Hippocampal formation (tissue), 2 donors: ENCODE measurements at places on chromosomes 12 and 14.
A peak's percentile ranks its signal among the peaks of the same experiment; 100 is the strongest.

- DNase-seq: peak; percentile 34
Measured at GRCh38 chr12:76346798-76347420, 1.3 kb downstream of the BBS10 start.

DNA sequence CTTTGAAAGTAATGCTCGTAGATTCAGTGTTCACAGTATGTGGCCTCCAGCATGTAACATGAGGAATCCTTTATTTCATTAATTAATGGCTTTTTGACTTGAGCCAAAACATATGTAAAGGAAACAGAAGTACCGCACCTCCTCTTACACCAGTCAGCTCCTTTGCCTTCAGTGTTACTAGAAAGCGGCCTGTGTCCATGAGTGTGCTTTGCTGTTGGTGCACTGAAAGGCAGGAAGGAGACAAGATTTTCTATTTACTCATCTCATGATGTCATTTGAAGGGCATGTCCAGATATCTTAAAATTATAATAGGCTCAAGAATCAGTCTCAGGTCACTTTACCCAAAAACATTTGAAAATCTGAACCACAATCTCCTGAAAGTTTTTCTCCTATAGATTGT, 9.9 kb upstream of the CCT2 start:
- DNase-seq: no peak

- DNase-seq: no peak
Measured at GRCh38 chr14:77347751-77348150, 26.9 kb downstream of the GSTZ1 start.

DNA sequence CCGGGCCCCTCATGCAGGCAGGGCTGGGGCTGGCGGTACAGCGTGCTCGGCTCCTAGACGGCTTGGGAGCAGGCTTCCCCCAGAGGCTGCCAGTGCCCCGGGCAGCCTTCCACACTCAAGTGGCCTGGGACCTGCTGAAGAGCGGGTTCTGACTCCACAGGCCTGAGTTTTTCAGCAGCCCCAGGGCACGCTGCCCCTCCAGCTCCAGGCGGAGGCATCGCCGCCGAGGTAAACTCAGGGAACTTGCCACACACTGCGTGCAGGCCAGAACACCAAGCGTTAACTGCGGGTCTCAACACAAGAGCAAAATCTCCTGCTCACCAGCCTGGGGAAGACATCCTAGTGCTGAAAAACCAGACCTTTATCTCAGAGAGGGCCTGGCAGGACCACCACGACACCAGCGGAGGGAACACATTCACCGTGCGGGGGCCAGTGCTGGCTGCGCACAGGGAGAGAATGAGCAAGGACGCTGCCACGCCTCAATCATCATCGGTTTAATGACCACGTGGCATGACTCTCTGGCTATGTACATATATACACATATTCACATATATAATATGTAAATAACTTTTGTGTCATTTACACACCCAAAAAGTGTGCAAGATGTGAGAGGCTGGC, 21.3 kb downstream of the PSMC1 start:
- DNase-seq: no peak

DNA sequence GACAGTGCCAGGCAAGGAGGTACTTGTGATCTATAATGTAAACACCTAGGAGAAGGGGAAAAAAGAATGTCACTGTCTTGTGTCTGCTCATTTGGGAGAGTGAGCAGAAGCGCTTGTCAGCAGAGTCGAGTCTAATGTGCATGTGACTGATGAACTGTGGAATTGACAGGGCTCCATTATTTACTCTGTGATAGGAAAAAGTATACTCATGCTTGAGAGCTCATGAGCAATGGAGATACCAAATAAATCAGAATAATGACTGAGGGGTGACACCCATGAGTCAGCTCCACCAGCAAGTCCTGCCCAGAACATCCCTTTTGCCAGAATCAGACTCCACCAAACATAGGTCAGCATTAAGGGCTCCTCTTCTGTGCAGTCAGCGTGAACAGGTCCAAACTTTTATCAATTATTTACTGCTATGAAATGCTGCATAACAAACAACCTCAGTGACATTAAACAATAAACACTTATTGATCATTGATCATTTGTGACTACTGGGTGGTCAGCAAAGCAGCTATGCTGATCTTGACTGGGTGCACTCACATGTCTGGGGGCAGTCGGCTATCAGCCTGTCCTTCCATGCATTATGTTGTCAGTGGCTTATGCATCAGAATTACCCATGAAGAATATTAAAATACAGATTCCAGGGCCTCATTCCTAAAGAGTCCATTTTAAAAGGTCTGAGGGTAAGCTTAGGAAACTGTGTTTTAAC, 29.2 kb upstream of the WSCD2 start:
- no peak for DNase-seq

GRCh38 chr12:18690653-18691052, 47.2 kb downstream of the PLCZ1 start:
- no peak for DNase-seq

DNA sequence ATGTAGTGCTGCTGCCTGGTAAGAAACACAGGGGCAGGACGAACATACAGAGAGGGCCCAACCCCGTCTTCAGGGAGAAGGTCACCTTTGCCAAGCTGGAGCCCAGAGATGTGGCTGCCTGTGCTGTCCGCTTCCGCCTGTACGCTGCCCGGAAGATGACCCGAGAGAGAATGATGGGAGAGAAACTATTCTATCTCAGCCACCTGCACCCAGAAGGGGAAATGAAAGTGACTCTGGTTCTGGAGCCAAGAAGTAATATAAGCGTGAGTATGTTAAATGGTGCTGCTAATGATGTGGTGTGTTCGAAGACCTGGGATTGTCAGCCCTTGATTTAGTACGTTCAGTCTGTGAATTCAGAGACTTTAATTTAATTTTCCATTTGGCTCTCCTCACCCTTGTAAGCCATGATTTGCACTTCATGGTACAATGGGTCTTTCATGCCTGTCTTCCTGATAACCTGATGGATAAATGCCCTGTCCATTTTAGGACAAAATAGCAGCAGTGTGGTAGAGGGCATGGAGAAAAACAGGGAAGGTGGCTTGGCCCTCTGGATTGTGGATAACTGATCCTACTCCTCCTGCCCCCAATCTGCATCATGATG, 318.9 kb downstream of the SNAPC1 start:
- no peak for DNase-seq

GRCh38 chr12:111529424-111530368, 69.4 kb downstream of the ATXN2 start:
- DNase-seq: peak; percentile 7

GRCh38 chr14:94889520-94890312, 119.8 kb upstream of the GSC start:
- DNase-seq: no peak

- peak; percentile 25 for DNase-seq
Measured at GRCh38 chr12:51326698-51327439, 2.9 kb upstream of the BIN2 start.

DNA sequence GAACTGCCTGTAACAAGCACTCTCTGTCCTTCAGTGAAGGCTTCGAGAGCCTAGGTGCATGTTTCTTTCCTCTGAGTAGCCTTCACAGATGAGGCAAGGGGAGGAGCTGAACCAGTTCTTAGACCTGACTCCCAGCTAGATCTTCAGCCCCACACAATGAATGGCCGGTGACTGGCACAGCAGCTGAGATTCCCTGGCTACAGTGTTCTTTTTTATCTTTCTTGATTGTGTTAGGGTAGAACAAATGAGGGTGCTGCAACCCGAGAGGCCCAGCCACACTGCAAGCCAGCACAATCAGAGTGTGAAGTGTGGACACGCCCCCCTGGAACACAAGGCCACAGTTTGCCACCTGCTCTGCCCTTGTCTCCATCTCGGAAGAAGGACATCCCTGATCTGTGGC, 19.1 kb upstream of the COL2A1 start:
- DNase-seq: no peak

GRCh38 chr12:6943722-6944380, at the start of the genes C12orf57 and RNU7-1:
Gene C12orf57 (plus strand): TSS chr12:6944022. CDS start chr12:6944122, 100 bp downstream.
Gene RNU7-1 (plus strand): TSS chr12:6943816.
- peak; percentile 61 for DNase-seq

DNA sequence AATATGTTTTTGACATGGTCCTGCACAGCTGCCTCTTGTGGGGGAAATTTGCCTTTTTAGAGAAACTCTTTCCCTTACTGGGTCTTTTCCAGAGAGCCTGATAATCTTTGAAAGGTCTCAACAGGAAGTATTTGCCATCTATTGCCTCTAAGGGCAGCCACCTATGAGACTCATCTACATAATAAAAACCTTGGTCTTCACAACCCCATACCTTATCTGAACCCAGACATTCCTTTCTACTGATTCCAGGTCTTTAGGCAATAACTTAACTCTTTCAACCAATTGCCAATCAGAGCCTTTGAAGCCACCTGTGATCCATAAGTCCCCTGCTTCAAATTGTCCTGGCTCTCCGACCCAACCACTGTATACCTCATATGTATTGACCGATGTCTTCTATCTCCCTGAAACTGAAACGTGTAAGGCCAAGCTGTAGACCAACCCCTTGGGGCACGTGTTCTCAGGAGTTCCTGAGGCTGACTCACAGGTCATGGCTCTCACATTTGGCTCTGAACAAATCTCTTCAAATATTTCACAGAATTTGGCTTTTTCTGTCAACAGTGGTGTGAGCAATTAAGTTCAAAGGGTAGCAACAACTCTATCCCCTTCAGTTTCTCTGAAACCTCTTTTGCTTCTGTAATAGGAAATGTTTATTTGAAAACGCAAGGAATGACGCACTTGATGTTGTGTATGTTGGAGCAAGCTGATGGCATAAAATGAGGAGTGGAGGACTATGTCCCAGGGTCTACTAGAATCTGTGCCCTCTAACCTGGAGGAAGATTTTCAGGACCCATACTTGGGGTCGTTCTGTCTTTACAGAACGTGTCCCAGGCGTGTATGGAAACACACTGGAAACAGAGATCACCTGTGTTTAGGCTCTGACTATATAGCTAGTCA, 49.2 kb upstream of the EIF5 start:
- DNase-seq: no peak

DNA sequence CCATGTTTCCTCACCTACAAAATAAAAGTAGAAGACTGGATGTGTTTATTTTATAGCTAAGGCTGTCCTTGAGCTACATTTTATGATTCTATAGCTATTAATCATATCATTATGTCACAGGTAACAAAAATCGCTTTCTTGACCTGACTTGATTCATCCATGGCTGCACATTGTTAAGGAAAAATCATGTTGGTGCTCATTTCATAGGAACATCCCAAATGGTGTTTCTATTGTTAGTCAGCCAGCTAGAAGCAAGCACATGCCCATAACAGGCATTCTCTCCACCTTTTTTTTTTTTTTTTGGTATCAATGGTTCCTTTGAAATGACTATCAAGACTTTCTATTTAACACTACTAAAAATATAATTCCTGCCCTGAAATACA, 45.3 kb upstream of the PTHLH start:
- DNase-seq: no peak

GRCh38 chr12:111310076-111310870, 58.6 kb downstream of the PHETA1 start:
- DNase-seq: no peak

GRCh38 chr14:32694795-32695449, 243.8 kb upstream of the NPAS3 start:
- DNase-seq: no peak

- DNase-seq: no peak
Measured at GRCh38 chr12:32533971-32534590, 134.7 kb downstream of the FGD4 start.

- DNase-seq: no peak
Measured at GRCh38 chr12:93149229-93149628, 220.1 kb upstream of the EEA1 start.

- DNase-seq: no peak
Measured at GRCh38 chr12:103181366-103182152, 224.1 kb downstream of the ASCL1 start.

DNA sequence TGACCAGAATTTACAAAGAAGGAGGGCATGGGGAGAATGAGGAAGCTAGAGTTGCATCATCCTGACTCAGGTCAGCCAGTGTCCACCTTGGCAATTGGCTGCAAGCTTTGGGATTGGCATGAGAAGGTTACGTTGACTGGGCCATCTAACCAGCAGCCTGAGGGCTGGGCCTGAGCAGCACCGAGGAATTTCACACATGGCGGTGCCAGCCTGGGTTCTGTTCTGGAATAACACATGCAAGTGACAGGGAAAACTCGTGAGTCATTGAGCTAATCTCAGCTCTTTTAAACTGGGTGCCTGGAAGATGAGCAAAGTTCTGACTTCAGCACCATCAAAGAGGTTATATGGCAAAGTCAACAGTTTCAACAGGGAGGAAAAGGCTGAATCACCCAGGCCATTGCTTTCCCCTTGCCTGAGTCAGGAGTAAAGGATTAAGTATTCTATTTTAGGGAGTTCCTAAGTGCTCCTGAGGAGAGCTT, 543.2 kb upstream of the TBX3 start:
- DNase-seq: no peak

- no peak for DNase-seq
Measured at GRCh38 chr12:77409551-77409950, 344.2 kb upstream of the E2F7 start.

DNA sequence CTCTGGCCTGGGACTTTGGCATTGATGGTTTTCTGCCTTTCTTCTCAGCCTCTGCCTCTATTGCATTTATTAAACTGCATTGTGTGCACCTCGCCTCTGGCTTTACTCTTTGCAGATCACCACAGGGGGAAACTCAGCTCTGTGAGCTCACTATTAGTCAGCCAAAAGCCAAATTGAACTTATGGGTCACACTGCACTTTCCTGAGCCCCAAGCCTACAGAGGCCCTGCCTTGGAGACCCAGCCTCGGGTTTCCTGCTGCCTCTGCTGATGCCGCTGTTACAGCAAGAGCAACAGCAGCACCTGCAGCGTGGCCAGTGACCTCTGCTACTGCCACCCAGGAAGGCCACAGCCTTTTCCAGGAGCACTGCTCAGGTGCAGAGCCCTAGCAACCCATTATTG, 122.5 kb downstream of the DAD1 start:
- DNase-seq: no peak

DNA sequence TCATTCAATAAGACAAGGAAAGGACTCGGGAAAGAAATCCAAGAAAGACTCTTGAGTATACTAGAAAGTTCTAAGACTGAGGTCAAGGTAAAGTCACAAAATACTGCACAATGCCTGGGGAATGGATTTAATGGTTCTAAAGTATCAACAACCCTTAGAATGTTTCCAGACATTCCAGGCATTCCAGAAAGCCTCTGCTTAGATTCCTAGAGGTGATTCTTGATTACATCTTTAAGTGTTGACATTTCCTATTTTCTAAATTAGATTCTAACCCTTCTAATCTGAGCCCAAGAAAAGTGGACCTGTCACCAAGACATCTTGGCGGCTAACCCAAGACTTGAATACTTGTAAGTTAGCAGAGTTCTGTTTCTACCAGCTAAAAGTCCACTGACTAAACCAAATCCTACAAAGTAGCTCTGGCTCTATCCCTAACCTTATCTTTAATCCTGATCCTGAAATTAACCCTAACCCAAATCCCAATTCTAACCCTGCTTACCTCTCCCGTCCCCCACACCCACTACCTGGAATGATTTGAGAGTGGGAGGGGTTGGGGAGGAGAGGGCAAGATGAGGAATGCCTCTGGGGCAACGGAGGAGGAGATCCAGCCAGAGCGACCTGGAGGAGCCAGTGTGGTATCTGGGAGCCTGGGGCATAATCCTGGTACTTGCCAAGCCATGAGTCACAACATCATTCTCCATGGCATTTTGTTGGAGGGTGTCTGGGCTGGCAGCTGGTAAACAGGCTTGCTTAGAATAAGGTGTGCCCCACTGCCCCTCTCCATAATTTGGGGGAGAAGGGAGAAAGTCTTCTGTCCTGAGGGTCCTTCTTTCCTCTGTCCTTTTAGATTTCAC, 93.4 kb upstream of the HOXC13 start:
- DNase-seq: no peak

GRCh38 chr12:52832985-52833905, 866 bp downstream of the KRT79 start:
- no peak for DNase-seq

- no peak for DNase-seq
Measured at GRCh38 chr12:639988-640387, 23.3 kb downstream of the NINJ2 start.

- DNase-seq: no peak
Measured at GRCh38 chr14:91068642-91069041, 8.2 kb upstream of the RPS6KA5 start.
